Brain pericyte (primary cell): ENCODE measurements at places on chromosomes 2 and 18.
A peak's percentile ranks its signal among the peaks of the same experiment; 100 is the strongest.

GRCh38 chr2:160005908-160006307 lies 56.5 kb downstream of the PLA2R1 start:
- DNase-seq = no peak

- no peak for DNase-seq
Observed at GRCh38 chr2:31535768-31536167, 45.0 kb downstream of the SRD5A2 start.

DNA sequence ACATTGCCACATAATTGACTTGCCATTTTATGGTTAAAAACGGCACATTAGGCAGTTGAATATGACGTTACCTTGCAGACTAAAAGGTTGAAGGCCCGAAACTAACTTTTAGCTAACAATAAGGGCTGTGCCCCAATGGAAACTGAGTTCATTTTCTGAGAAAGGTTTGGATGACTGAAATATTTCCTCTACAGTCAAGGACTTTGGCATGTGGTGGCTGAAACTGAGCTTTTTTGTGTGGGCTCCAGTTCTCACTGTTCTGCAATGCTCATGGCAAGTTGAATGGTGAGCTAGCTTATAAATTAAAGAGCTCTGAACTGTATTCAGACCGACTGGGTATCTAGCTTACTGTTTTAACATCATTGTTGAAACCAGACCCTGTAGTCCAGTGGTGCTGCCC lies 23.8 kb upstream of the TXNDC2 start:
- DNase-seq = no peak

GRCh38 chr18:13500227-13500865 lies 226.0 kb downstream of the FAM210A start:
- no peak for DNase-seq

DNA sequence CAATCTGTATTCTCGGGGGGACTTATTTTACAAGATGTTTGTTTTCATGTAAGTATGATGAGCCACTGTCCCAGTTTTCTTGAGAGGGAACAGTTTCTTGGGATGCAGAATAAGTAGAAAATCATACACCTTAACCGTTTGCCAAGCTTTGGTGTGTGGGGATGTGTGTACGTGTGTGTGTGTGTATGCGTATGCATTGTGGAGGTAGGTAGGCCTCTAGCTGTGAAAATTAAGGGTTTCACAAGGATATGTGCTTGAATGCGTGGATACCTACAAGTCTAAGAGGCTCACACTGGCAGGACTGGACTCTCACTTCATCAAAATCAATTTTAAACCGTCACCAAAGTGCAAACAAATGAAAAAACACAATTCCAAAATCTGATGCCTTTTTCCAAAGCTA lies 204.2 kb upstream of the RBMS1 start:
- DNase-seq = no peak

DNA sequence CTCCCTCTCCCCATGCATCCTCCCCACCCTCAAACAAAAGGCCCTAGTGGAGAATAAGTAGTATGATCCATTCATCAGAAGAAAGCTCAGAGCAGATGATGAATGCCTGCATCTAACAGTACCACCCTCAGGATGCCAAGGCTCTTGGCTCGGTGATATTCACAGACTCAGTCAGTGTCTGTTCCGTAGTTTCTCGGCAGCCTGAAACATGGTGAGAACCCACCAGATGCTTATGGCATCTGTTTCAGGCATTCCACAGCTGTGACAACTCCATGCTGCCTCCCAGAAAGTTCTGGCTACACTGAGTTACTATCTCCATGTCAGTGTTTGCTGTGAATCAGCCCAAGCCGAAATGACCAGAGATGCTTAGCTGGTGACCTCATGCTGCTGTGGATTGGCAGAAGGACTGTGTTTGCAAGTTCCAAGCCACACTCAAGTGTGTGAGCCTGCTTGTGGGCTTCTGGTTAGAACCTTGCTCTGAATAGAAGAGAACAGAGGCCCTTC lies 83.9 kb downstream of the WDSUB1 start:
- DNase-seq = peak; percentile 65

GRCh38 chr2:234770031-234770506 lies 181.7 kb upstream of the SH3BP4 start:
- peak; percentile 50 for DNase-seq

DNA sequence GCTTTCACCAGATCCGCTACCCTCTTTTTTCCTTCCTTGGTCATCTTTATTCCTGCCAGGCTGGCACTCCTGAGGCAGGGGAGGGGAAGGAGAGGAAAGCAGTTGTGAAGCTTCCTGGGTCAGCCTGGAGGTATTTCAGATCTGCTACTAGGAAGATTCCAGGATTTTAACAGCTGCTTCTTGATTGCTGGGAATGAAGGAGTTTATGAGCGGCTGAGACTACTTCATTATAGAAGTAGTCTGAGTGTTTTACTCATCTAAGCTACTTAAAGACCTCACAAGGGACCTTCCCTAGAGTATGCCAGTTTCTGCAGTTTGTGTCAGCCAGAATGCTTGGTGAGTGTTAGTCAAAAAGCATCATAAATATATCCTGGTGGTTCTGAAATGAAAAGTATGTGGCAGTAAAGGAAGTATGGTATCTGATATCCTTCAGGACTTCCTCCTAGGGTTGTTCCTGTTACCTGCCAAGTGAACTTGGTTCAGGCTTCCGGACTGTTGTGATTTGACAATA lies 1.9 kb downstream of the TANC1 start:
- no peak for DNase-seq

- no peak for DNase-seq
Observed at GRCh38 chr2:223759569-223760430, 77.6 kb downstream of the AP1S3 start.

- no peak for DNase-seq
Observed at GRCh38 chr18:49074505-49074904, 123.7 kb upstream of the SMAD7 start.

DNA sequence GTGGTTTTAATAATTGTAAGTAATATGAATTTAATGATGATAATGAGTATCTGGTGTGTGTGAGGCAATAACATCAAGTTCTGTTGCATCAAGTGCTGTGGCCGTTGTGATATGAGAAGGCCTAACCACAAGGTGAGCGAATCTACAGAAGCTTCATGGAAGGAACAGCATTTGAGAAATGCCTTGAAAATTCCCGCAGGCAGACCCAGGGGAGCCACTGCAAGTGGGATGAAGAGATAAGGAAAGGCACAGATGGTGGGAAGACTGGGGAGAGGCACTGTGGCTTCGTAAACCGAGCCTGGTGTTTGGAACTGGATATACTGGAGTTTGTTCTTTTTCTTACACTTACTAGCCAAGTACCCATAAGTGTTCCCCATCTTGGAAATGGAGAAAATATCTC lies 357.5 kb downstream of the PTPRM start:
- no peak for DNase-seq

DNA sequence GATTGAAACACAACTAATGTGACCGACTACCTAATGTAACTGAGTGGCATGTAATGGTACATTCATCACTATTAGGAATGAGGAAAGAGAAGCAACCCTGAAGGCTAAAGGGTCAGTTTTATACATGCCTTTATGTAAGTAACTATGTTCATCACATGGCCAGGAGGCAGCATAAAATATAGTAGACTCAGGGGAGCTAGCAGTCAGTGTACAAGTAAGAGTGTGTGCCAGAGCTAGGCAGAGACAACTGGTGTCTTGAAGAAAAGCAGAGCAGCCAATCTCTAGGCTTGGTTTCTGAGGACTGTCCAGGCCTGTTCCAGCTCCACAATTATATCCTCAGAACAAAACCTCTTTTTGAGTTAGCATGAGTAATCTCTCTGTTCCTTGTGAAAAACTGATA lies 18.1 kb downstream of the SMAD2 start:
- no peak for DNase-seq

- no peak for DNase-seq
Observed at GRCh38 chr2:239021651-239022436, 174.0 kb downstream of the TWIST2 start.
